ENCODE measurements at places on chromosomes 12 and 14.

DNA sequence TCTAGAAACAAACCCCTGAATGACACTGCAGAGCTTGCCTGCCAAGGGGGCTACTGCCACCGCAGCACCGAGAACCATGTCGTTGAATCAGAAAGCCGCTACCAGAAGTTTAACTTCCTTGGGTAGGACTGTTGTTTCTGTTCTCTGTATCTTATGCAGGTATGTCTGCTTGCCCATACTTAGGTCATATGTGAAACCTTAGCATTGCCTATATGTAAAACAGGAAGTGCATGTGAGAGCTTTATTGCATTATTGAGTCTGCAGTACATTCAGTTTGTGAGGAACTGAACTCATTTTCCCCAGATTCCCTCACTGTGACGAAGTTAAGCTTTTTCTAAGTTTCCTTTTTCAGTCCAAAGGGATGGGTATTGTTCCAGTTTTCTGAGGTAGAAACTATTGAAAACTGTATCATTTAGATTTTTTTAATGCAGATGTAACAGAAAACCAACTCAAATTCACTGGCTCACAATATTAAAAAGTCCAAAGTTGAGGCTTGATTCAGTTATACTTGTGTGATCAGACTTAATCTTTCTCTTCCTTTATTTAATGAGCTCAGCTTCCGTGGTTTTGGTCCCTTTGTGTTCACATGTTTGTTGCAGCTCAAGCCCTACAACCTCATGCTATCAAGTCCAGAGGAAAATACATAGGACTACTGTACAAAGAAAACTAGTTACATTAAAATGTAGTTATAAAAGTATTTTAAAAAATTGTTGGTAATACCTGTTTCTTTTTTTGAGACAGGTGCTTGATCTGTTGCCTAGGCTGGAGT lies 6.9 kb downstream of the FBXO34 start:
- DNase-seq = no peak

GRCh38 chr14:27553790-27554189 lies 956.0 kb upstream of the NOVA1 start:
- DNase-seq = no peak

DNA sequence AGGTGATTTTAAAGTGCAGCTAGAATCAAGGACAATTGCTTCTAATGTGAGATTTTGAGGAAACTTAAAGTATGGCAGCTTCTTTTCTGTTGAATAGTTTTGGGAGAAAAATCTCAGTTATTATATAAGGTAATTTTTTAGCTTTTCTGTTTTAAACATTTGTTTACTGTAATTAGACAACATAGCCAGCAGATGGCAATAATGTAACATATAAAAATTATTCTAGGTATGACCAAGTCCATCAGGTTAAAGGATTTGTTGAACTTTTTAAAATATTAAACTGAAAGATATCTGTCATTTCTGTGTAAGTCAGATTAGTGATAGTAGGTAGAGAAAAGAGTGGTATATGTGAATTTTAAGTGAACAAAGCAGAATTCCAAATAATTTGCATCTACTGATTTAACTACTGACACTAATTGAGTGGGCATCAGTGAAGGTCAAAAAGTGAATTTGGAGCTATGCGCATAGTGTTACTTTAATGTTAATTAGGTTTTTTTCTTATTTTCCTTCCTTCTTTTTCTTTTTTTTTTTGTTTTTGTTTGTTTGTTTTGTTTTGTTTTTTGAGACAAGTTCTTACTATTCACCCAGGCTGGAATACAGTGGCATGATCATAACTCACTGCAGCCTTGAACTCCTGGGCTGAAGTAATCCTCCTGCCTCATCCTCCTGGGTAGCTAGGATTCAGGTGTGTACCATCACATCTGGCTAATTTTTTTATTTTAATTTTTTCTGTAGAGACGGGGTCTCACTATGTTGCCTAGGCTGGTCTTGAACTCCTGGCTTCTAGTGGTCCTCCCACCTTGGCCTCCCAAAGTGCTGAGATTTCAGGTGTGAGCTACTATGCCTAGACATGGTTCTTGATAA lies 18.6 kb downstream of the PRORP start:
- DNase-seq = no peak

- DNase-seq = no peak
These were observed 288.7 kb downstream of the NAV3 start for GRCh38 chr12:78119351-78119918.

DNA sequence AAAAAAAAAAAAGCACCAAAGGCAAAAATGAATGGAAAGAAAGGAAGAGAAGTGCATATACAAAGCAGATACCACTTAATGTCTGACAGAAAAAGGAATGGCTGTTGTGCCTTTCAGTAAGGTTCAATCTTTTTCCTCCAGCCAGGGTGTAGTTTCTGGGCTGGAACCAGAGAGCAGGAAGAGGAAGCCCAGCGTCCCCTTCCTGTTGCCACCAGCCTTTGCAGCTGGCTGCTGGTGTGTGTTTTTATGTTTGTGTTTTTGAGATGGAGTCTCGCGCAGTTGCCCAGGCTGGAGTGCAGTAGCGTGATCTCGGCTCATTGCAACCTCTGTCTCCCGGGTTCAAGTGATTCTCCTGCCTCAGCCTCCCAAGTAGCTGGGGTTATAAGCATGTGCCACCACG lies 64.6 kb upstream of the LTA4H start:
- no peak for DNase-seq

- DNase-seq = no peak
These were observed 61.4 kb downstream of the WSCD2 start for GRCh38 chr12:108190529-108190928.

DNA sequence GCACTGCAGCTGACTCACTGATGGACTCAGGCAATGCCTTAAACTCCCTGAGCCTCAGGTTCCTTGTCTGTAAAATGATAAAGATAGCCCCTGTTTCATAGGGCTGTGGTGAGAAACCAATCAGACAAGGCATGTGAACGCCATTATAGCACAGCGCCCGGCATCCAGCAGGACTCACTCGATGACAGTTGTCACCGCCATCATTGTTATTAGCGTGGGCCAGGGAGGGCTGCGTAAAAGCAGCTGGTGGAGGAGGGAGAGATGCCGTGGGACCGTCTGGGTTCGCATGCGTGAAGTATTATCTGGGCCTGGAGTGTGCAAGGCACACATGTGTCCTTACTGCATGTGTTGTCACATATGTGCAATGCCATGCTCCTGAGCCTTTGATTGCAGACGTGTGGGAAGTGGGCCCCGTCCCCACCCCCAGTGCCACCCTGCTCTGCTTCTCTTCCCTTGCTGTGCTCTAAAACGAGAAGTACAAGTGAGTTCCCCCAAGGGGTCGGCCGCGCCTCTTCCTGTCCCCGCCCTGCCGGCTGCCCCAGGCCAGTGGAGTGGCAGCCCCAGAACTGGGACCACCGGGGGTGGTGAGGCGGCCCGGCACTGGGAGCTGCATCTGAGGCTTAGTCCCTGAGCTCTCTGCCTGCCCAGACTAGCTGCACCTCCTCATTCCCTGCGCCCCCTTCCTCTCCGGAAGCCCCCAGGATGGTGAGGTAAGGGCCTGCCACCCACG lies at the start of gene PTPN6:
PTPN6 (plus strand) TSS at position 546 of the 730 bp plus-strand sequence; CDS start at position 703, 157 bp downstream.
- no peak for DNase-seq

GRCh38 chr12:65067383-65067782 lies 53.7 kb downstream of the WIF1 start:
- no peak for DNase-seq

DNA sequence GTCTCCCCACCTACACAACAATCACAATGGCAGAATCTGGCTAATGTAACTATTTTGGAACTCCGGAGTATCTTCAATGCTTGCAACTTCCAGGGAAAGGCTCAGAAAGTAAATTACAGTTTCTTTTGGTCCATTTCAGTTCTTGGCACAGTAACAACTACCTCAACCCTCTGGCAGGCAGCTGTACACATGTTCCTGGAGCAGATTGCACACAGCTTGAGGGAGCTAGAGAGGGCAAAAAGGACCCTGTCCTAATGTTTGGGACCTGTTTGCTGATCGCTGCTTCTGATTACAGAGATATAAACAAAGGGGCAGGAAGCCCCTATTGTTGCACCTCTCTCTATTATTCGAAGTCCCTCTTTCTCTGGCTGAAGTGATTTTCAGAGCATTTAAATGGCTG lies 35.2 kb upstream of the SLC38A1 start:
- DNase-seq = no peak

DNA sequence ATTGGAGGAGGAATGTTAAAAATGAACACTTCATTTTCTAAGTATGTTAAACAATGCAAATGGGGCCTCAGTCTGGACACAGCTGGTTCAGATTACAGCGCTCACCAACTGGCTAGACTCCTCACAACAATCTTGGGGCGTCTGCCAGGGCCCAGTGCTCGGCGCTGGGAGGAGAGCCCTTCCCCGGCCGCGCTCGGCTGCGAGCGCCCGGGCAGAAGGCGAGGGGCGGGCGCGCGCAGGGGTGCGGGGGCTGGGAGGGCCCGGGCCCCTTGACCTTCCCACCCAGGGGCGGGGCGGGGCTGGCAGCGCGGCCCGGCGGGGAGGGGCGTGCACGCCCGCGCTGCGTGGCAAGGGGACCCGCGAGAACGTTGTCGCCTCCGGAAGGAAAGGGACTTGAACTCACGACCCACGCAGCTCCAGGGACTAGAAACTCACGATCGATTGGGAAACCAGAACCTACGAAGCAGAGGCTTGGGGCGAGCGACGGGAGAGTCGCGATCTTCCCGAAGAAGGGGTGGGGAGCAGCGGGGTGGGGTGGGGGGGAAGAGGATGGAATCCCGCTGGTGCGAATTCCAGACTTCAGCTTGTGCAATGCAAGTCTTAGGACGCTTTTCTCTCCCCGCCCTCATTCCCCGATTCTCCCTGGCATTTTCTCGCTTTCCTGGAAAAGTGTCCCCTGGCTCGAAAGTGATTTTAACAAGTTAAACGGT lies at the start of gene FBLN5:
FBLN5 (minus strand) TSS at position 220 of the 710 bp plus-strand sequence. CDS start 465 bp downstream, outside the sequence.
- peak; percentile 23 for DNase-seq

- DNase-seq = no peak
These were observed 118.1 kb upstream of the OR4E1 start for GRCh38 chr14:21791749-21792148.

DNA sequence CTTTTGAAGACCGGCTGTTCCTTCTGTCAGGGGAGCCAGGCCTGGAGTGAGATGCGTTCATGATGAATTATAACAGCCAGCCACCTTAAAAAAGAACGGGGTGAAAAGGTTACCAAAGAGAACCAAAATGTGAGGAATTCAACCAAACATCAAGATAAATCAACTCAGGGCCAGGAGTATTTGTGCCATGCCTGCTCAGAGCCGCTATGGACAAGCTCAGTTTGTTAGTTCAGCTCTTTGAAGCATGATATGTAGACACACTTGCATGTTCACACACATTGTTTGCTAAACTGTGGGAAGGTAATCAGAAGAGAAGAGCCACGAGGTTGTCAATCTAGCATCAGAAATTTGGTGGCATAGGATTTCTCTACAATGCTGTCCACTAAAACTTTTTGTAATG lies 367.4 kb upstream of the TBX3 start:
- DNase-seq = no peak

GRCh38 chr12:113271853-113272561 lies 50.7 kb downstream of the TPCN1 start:
- no peak for DNase-seq

- DNase-seq = no peak
These were observed 47.2 kb upstream of the GARIN6 start for GRCh38 chr12:99600388-99600787.

All from activated T-cell treated with anti-CD3 and anti-CD28 coated beads for 4 hours (primary cell).